Daoy (cell line): ENCODE measurements at places on chromosomes 6 and 20.
A peak's percentile ranks its signal among the peaks of the same experiment; 100 is the strongest.

GRCh38 chr6:81863123-81863522 is 110.6 kb upstream of the TENT5A start:
- no peak for DNase-seq

- peak; percentile 68 for DNase-seq
Observed at GRCh38 chr6:7479801-7480266, 61.6 kb upstream of the DSP start.

DNA sequence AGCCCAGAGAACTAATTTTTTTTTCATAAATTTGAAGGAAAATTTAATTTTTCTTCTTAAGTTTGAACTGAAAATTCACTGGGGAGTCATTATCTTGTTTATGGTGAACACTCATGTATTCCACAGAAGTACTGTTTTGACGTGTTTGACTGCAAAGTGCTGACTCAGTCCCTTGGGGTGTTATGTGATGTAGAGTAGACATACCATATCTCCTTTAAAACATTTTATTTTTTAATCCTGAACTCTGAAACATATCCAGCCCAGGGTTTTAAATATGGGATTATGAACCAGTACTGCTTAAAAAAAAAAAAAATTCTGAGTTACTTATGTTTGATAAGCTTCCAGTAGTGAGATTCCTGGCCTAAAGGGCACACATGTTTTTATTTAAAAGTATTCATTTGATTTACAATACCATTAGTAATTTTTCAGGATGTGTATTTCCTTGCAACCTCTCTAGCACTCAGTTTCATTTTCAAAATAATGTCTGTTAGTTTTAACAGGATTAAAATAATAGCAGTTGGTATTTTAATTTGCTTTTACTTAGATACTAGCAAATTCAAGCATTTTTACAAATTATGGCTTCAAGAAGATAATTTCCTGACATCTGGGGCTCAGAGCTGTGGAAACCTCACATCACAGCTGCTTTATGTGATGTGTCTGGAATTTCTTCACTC is 81.7 kb upstream of the PDE10A start:
- DNase-seq = no peak

DNA sequence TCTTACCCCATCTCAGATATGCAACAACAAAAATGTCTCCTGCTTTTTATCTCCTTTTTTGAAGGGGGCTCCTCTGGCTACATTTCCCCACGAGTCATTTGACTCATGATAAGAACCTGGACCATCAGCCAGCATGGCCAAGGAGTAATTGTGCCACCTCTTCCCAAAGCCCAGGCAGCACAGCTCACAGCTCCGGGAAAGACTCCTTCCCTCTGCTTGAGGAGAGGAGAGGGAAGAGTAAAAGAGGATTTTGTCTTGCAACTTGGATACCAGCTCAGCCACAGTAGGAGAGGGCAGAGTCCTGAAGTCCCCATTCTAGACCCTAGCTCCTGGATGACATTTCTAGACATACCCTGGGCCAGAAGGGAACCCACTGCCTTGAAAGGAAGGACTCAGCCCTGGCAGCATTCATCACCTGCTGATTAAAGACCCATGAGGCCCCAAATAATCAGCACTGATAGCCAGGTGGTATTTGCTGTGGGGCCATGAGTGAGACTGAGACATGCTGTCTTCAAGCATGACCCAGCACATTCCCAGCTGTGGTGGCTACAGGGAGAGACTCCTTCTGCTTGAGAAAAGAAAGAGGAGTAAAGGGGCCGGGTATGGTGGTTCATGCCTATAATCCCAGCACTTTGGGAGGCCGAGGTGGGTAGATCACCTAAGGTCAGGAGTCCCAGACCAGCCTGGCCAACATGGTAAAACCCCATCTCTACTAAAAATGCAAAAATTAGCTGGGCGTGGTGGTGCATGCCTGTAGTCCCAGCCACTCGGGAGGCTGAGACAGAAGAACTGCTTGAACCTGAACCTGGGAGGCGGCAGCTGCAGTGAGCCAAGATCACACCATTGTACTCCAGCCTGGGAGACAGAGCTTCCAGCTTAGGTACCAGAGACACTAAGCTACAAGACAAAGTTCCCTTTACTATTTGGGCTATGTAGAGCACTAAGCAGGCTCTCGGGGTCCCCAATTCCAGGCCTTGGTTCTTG is 28.1 kb downstream of the NCOA6 start:
- DNase-seq = no peak

GRCh38 chr6:39688494-39688893 is 36.7 kb downstream of the KIF6 start:
- peak; percentile 71 for DNase-seq

GRCh38 chr6:95636552-95637431 is 59.5 kb downstream of the MANEA start:
- DNase-seq = no peak

DNA sequence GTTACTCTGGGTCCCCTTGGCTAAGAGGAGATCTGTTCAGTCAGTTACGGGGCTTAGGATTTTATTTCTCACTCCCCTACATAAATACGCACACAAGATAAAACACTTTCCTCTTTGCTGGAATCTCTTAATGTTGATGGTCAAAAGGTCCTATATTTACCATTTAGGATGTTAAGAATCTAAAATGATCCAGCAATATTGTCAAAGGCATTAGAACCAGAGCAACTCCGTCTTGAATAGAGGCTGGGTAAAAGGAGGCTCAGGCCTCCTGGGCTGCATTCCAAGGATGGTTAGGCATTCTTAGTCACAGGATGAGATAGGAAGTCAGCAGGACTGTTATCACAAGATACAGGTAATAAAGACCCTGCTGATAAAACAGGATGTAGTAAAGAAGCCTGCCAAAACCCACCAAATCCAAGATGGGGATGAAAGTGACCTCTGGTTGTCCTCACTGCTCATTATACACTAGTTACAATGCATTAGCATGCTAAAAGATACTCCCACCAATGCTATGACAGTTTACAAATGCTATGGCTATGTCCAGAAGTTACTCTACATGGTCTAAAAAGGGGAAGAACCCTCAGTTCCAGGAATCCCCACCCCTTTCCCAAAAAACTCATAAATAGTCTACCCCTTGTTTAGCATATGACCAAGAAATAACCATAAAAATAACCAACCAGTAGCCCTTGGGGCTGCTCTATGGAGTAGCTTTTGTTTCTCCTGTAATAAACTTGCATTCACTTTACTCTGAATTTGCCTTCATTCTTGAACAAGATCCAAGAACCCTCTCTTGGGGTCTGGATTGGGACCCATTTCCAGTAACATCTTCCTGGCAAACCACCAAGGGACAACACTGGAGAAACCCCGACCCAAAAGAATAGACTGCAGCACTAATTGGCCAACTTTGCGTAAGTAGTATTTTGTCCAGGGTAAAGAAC is 107.5 kb downstream of the DTNBP1 start:
- peak; percentile 33 for DNase-seq

- peak; percentile 21 for DNase-seq
Observed at GRCh38 chr20:62508641-62509051, 32.9 kb upstream of the GATA5 start.

DNA sequence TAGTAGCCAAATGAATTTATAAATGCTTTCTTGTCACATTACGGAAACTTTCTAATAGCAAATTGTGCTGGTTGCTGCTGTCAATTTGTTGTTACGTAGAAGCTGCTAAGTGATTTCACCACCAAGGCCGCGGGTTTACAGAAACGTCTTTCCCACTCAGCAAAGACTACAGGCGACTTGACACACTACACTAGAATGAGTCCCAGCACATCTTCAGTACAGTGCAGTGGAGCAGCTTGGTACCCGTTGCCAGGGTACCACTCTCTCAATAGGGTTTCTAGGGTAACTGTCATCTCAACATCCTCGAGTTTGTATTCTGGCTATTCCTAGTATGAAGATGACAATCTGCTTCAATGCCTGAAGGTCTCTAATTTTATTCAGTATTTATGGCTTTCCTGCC is 22.7 kb upstream of the ZDHHC14 start:
- DNase-seq = no peak

- no peak for DNase-seq
Observed at GRCh38 chr20:46803123-46804020, 91.3 kb upstream of the EYA2 start.

DNA sequence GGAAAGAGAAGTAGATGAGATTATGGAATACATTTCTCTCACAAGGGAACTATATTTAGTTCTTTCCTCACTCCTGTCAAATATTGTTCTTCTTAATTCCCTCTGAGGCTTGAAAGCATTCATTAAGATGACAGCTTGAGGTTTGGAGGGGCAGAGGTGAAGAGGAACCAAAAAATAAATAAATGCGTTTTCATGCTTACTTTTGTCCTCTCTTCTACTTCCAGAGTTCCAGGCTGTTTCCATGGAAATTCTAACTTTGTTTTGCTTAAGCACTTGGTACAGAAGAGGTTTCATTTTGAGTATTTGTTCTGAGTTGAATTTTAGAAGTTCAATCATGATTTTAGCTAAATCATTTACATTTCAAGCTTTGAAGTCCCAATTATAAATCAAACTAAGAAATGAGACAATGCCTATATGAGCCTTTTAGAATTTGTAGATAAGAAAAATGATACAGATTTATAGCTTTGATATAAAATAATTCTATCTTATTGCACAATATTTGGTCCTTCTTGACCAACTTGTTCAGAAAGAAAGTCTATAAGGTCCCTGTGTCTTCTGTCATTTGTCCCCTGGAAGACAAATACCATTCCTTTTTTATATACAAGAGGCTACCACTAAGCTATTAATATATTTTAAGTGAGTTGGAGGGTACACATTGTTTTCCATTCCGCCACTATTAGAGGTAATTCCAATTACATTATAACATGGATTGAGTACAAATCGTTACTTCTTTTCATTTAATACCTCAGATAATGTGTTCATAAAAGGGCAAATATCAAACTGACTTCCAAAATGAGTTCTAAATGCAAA is 16.3 kb downstream of the RBM24 start:
- no peak for DNase-seq

DNA sequence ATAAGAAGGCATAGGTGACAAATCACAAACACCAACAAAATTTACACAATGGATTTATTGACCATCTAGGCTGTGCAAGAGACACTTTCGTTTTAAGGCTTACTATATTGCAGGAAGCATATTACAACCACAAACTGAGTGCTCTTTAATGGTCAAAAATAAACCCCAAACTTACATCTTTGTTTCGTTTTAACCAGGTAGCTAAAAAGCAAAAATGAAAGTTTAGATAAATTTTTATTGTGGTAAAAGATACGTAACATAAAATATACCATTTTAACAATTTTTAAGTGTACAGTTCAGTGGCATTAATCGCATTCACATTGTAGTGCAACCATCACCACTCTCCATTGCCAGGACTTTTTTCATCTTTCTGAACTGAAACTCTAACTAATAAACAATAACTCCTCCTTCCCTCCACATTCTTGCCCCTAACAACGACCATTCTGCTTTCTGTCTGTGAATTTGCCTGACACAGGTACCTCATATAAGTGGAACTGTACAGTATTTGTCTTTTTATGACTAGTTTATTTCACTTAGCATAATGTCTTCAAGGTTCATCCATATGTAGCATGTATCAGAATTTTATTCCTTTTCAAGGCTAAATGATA is 32.3 kb upstream of the DUSP22 start:
- DNase-seq = no peak

DNA sequence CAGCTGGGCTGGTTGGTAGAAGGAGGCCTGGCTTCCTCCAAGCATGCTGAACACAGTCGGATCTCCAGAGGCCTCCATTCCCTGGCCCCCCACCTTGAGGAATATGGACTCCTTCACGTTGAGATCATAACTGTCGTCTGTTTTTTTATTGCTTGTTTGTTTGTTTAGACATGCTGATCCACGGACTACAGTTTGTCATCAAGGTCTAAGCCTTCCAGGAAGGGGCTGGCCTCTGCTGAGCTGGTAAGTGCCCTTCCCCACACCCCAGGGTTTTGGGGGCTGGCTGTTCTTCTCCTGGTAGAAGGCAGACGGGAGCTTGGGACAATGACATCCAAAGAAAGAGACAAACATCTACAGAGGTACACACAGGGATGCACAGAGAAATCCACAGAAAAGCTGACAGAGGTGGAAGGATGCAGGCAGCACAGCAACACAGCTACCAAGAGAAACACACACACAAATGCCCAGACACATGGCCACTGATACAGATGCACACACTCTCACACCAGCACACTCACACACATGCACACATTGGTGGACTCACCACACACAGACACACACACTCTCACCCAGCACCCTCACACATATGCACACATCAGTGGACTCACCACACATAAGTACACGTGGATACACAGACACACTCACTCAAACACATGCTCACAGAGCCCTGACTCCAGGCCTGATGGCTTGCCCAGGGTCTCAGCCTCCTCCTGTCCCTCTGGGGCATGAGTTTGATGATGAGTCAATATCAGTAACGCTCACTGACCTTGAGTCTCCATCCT is 6.7 kb downstream of the BPIFA1 start:
- no peak for DNase-seq

DNA sequence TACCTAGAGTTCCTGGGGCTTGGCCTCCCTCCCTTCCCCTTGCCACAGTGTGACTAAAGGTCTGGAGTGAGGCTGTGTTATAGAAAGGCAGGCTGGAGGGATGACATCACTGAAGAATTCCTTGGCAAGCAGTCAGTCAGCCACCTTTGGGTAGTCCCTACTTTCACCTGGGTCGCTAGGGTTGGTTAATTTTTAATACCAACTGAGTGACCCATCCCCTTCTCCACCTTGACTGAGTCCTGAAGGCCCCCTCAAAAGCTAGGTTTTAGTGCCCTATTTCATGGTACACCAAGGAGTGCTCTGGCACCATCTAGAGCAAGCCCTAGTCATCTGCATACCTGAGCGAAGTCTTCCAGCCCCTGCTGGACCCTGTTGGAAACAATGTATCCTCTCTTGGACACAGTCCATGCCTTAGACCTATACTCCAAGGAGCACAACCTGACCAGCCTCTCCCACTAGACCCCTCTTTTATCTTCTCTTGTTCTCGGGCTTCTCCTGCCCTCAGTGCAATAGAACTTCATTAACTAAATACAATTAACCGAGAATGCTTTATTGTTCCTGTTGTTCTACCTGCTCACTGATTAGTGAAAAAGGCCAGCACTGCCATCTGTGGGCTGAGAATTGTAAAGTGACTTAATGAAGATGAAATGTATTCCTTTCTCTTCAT is 44.6 kb downstream of the RIN2 start:
- DNase-seq = peak; percentile 58

- DNase-seq = peak; percentile 85
Observed at GRCh38 chr6:5446362-5447075, 185.2 kb downstream of the FARS2 start.

DNA sequence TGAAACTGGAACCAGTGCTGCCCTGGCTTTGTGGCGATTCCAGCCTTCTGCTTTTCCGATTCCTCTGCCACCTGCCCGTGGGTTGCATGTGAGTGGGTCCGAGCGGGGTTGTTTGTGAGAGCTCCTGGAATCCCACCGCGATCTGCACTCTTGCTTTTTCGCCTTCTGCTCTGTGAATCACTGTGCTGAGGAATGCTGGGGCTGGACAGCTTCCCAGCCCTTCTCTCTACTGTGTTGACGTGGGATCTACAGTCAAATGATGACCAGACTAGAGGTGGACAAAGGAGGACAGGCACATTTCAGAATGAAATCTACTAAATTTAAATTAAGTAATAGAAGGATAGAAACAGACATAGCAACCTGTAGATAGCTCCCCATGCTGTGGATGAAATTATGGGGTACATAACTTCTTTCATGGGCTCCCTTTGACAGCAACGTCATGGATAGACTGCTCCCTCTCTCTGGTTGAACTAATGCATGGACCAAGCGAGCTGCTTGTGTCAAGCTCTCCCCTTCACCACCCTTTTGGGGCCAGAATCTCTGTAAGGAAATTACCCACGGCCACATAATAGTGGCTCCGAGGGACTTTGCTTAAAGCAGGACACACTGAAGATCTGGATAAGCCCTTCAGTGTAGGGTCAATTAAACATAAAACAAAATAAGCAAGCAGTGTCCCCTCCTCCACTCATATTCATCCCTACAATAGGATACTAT is 2.0 kb downstream of the FNDC1 start:
- DNase-seq = peak; percentile 54
